AG04450 (cell line): ENCODE measurements at places on chromosomes 16 and 17.

GRCh38 chr16:138049-138417 lies 440 bp downstream of the NPRL3 start:
- DNase-seq: no peak

DNA sequence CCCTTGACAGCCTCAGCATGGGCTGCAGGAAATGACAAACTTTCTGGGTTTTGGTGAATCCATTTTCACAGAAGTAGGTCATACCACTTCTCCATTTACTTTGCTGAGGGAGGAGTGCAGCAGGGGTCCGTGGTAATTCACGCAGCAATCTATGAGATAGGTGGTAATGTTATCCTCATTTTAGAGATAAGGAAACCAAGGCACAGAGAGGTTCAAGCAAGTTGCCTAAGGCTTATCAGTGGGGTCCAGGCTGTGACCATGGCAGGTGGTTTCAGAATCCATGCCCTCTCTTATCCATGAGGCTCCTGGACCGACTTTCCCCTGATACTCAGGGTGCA lies 12.6 kb downstream of the TBX4 start:
- no peak for DNase-seq

GRCh38 chr17:51217946-51218345 lies 41.9 kb downstream of the MBTD1 start:
- no peak for DNase-seq

DNA sequence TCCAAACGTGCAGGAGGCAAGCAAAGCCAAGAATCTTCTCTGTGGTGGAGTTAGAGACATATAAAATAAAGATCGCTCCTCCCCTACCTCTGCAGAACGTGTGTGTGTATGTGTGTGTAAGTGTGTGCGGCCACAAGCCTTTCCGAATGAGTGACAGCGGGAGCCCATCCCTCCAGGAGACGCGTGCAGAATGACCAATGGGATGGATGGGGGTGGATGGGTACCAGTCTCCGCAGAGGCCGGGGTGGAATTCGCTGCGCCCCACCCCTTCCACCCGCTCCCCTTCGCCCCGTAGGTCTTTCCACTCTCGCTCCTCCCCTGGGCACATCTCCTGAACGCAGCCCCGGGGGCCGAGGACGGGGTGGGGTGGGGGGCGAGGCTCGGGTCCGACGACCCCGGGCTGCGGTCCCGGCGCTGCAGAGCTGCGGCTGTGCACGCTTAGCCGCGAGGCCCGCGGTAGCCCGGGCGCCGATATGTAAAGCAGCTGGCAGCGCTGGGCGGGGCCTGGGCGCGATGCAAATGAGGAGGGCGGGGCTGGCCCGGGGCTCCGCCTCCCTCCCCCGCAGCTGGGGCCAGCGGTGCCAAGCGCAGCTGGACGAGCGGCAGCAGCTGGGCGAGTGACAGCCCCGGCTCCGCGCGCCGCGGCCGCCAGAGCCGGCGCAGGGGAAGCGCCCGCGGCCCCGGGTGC lies at the start of gene PRKCB:
Gene PRKCB (plus strand): TSS at position 594 of the 688 bp plus-strand sequence.
- DNase-seq: no peak

- DNase-seq: no peak
Observed at GRCh38 chr16:49816875-49817274, 39.0 kb downstream of the ZNF423 start.

DNA sequence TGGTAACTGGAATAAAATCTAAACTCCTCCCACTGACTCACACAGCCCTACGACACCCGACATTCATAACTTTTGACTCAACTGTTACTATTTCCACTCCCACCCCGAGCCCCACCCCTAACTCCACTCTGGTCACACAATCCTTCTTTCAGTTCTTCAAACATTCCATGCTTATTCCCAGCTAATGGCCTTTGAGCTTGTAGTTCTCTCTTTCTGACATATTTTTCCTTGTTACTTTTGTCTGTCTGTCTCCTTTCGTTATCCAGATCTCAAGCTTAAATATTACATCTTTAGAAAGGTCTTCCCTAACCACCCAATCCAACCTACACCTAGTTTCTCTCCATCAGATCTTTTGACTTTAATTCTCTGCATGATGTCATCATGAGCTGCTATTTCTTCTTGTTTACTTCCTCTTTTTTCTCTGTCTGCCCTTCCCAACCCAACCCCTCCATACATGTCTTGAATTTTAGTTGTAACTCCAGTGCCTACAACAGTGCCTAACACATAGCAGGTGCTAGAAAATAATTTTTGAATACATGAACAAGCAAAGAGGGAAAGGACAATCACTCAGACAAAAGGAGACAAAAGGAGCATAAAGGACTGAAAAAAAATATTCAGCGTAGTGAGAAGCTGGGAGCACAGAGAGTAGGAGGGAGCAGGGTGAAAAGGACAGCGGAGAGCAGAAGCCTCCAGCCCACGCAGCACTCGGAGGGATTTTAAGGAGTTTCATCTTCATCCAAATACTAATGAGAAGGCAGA lies 65.2 kb upstream of the SMIM36 start:
- DNase-seq: peak; percentile 60

- DNase-seq: no peak
Observed at GRCh38 chr16:265711-266110, 10.0 kb downstream of the RGS11 start.

- no peak for DNase-seq
Observed at GRCh38 chr17:6755281-6755680, 565 bp upstream of the XAF1 start.

GRCh38 chr16:3431779-3432219 lies 11.5 kb downstream of the ZNF597 start:
- DNase-seq: no peak

- no peak for DNase-seq
Observed at GRCh38 chr17:82924812-82925211, 85.0 kb upstream of the ZNF750 start.

GRCh38 chr16:75262104-75262799 lies 10.8 kb upstream of the BCAR1 start:
- DNase-seq: no peak

GRCh38 chr17:15966183-15966878 lies 21.4 kb downstream of the ADORA2B start:
- no peak for DNase-seq

- no peak for DNase-seq
Observed at GRCh38 chr16:79264237-79265109, 336.1 kb downstream of the MAF start.

DNA sequence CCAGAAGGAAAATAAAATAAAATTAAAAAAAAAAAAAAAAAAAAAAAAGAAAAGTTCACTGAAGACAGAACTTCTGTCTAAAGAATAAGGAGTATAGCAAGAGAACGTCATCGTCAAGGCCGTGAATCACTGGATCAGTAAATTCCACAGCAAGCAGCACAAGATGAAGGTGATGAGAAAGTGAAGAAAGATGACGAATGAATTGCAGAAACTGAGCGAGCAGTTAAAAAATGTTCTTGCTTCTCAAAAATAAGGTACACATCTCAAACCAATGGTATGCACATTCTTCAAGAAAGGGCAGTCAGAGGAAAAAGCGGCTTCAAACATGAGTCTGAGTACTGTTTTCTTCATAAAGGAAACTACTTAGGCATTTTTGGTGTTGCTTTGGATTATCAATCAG lies 104.7 kb downstream of the SMG6 start:
- DNase-seq: no peak

GRCh38 chr16:21264571-21265036 lies 13.5 kb downstream of the CRYM start:
- no peak for DNase-seq

- peak; percentile 85 for DNase-seq
Observed at GRCh38 chr16:67841816-67842508, at the start of gene THAP11. TSS of gene THAP11 (plus strand) at chr16:67842320. CDS start at chr16:67842555, 235 bp downstream.

- DNase-seq: no peak
Observed at GRCh38 chr16:987906-988305, 6.3 kb downstream of the SOX8 start.

DNA sequence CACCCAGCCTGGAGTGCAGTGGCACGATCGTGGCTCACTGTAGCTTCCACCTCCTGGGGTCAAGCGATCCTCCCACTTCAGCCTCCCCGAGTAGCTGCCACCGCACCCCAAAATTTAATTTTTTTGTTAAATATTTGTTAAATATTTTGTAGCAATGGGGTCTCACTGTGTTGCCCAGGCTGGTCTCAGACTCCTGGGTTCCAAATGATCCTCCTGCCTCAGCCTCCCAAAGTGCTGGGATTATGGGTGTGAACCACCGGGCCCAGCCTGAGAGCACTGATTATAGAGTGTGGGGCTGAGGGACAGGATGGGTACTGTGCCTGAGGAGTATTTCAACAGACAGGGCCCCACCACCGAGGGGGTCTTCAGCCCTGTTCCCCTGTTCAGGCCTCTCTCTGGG lies 35.6 kb downstream of the TPSG1 start:
- no peak for DNase-seq

- no peak for DNase-seq
Observed at GRCh38 chr17:21592774-21593173, 99.5 kb upstream of the KCNJ18 start.

- DNase-seq: no peak
Observed at GRCh38 chr17:72297326-72298115, 176.7 kb downstream of the SOX9 start.

GRCh38 chr16:86048221-86048620 lies 149.3 kb downstream of the IRF8 start:
- no peak for DNase-seq

DNA sequence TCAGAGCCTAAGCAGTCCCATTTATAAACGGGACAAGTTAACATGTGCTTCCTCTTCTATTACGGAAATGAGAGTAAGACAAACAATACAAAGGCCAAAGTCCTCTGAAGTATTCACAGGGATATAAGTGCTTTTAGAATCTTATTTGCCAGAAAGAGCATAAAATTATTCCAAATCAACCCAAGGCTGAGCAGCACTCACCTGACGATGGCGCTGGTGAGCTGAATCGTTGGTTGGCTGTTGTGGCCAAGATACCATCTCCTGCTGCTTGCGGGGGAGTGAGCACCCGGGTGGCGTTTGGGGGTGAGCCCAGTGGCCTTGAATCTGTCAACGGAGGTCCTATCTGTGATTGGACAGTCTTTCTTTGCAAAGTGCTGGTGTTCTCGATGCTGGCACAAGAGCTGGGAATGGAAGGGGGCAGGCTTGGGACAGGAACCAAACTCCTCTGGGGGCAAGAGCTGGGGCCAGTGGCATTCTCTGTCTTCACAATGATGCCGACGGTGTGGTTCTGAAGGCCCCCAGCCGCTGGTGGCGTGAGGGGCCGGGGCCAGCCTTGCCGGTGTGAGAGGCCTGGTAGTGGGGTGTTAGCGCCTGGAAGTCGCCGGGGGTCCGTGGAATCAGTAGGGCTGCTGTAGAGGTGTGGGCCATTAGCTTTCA lies 9.5 kb upstream of the DHRS13 start:
- no peak for DNase-seq

DNA sequence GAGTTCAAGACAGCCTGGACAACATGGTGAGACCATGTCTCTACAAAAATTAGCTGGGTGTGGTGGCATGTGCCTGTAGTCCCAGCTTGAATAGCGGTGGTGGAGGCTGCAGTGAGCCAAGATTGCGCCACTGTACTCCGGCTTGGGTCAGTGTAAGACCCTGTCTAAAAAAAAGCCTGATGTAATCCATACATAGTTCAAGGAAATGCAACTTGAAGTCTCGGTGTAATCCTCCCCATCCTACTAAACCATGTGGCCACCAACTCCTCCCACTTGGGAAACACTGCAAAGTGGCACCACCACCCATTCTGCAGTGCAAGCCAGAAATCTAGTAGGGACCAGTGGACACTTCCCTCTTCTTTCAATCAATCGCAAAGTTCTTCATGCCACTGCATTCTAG lies 5.4 kb upstream of the KPNB1 start:
- no peak for DNase-seq

DNA sequence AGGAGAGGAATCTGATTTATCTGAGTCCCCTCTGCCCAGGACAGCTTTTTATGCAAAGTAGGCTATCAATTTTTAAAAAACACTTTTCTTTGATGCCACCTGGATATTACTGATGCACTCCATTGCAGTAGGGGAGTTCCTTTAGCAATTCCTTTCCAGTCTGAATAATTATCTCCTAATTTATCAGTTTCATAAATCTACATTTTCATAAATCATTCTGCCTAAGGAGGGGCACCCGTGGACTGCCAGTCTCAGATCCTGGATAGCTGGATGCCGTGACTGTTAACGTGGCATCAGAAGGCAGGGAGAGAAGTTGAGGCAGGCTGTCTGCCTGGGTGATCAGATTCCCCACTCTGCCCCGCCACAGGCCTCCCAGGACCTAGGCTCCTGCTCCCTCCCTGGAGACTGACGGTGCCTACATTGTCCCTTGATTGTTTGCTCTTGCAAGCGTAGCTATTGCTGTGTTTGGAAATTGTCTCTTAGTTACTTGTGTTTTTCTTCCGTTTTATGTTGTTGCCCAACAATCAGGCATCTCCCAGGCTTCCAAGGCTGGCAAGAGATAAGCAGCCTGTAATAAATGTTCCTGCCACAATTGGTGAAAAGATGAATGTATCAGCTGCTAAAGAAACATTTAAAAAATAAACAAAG lies 75.2 kb downstream of the KATNIP start:
- no peak for DNase-seq

GRCh38 chr17:28873839-28874238 lies 19.0 kb downstream of the ERAL1 start:
- DNase-seq: no peak

- no peak for DNase-seq
Observed at GRCh38 chr17:66849851-66850580, 15.1 kb downstream of the CACNG5 start.

- no peak for DNase-seq
Observed at GRCh38 chr17:9676084-9676483, 30.8 kb downstream of the USP43 start.

DNA sequence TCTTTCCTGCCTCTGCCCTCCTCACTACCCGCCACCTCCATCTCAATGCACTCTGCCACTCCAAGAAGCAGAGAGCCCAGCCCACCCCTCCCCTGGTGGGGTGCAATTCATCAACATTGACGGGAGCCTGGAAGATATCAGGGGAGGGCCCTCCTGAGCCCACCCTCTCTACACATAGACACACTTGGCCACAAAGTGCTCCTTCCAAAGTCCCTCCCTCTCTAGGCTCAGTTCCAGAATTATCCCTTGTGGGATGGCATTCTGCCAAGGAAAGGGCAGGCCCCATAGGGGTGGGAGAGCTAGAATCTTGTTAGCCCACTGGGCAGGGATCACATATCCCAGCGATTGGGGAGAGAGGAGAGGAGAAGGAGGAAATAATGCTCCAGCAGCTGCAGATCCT lies 66.2 kb downstream of the TMEM132E start:
- no peak for DNase-seq

GRCh38 chr17:57016071-57016763 lies 38.3 kb downstream of the SCPEP1 start:
- no peak for DNase-seq

GRCh38 chr17:7444682-7445618 lies at the start of gene CHRNB1:
TSS of gene CHRNB1 (plus strand) at chr17:7445061. CDS start at chr17:7445128, 67 bp downstream.
- DNase-seq: no peak
